ENCODE measurements at places on chromosomes 1 and 21.

GRCh38 chr1:212621949-212622305 lies 13.4 kb downstream of the ATF3 start:
- DNase-seq = no peak

DNA sequence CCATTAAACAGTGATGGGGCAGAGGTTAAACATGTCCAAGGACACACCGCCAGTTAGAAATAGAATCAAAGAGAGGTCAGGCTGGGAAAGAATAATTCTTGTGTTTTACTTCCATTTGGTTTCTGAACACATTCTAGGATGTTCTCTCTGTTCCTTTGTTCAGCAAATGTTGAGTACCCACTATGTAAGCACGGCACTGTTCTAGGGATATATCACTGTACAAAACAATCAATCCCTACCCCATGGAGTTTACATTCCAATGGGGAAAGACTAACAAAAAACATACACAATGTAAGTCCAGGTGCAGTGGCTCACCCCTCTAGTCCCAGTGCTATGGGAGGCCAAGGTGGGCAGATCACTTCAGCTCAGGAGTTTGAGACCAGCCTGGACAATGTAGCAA lies 6.2 kb downstream of the MYOCOS start:
- DNase-seq = no peak

DNA sequence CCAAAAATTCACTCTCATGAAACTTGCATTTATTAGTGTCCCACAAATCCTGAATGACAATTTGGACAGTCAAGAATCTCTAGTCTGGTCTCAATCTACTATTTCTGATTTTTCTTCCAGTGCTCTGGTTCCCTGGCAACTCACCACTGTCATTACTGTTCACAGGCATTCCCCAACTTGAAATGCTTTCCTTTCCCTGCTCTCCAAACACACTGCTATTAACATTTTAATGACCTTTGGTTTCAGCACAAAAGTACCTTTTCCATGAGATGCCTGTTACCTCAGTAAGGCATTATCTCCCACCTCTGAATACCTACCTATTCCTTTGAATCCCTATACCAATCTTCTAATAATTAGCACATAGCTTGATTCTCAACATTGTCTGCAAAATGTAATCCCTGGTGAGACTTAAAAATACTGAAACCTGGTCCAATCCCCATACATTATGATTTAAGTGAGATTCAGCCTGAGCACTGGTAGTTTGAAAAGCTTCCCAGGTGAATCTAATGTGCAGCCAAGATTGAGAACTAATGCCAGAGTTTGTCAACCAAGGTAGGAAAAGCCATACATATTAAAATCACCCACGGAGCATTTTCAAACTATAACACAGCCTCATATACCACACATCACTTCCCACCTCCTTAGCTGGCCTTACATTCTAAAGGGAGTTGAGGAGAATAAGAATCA lies 11.7 kb upstream of the ANGPTL3 start:
- no peak for DNase-seq

DNA sequence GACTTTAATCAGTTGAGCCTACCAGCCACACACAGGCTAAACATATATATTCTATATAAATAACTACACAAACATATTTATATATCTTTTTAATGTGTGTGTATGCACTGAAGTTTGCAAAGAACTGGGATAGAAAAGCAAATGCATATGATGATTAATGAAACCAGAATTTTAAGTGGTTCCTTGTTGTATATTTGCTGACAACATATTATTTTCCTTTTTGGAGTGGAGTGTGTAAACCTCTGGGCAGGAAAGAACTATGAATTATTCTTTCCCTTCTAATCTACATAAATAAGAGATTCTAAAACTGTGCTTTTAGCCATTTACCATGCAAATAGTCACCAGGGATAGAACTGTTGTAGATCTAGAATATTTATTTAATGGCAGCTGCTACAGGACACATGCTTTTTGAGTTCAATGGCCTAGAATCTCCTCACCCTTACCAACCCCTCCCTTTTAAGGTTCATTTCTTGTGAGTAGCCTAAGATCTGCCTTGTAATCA lies 187.6 kb downstream of the BACH1 start:
- no peak for DNase-seq

DNA sequence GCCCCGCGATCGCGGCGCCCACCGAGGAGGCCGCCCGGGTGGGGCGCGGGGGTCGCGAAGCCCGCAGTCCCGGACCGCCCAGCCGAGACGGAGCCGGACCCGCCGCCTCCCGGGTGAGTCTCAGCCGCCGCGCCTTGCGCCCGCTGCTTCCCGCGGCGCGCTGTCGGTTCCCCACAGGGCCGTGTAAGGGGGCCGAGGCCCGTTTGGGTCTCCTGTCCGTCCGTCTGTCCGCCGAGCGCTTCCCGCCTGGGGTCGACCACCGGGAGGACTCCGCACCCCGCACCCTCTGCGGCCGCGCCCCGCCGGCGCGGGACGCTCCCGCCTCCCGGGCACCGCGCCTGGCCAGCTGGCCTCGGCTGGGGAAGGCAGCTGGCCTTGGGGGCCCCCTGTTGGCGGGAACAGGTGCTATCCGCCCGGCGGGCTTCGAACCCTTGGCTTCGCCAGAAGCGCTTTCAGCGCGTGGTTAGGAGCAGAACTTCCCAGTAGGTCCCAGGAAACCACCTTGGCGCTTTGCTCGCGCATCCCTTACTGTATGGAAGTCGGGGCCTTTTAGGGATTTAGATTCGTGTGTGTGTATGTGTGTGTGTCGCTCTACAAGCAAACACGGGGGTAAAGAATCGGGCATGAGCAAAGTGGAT lies 414 bp downstream of the TMEM51 start:
- DNase-seq = no peak

- no peak for DNase-seq
Observed at GRCh38 chr21:35149698-35150097, 100.6 kb upstream of the RUNX1 start.

DNA sequence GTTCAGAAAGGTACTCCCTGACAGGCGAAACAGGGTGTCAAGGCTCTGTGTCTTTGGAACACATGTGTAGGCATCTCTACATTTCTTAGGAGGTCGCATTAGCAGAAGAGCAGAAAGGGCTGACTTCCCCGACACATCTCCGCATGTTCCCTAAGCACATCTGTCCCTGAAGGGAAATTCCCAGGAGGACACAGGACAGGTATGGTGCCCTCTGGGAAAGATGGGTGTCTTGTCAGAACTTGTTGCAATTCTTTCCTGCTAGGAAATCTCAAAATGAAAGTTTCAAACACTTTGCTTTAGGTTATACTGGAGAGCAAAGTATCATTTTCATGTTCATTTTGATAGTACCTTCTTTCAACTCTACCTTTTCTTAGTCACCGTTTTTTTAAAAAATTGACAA lies 2.0 kb downstream of the DSCAM start:
- DNase-seq = no peak

DNA sequence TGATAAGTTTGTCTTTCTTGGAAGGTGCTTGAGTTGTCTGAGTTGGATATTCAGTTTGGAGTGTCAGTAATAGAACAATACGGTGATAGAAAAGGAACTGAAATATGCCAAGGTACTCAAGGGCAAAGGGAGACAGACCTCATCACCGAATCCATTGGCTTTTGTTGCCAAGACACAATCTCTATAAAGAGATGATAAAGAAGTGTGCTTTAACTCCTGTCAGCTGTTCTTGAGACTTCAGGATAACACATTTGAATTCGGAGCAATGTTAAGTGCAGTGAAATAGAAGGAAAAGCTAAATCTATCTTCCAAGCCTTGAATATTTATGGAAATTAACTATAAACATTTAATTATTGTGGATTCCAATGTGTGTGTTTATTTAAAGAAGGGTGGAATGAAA lies 194.7 kb downstream of the DISC1 start:
- DNase-seq = no peak

DNA sequence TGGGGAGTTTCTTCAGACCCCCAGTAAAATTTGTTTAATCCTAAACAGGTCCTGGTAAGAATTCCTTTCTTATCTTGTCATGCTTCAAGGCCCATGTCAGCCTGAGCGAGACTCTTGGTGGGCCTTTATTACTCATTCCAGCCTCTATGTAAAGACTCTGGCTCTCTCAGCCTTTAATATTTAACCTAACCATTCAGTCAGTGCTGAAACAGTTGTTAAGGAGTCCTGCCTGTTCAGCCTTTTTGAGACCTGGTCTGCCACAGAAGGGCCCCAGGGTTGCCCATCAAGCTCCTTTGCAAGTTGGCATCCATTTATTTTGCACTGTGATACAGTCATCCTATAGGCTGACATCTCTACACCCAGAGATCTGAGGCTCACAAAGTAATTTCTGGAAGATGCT lies 107.7 kb upstream of the VANGL1 start:
- no peak for DNase-seq

- no peak for DNase-seq
Observed at GRCh38 chr1:226487921-226488320, 60.6 kb upstream of the STUM start.

GRCh38 chr1:210652329-210652954 lies 323.7 kb downstream of the HHAT start:
- DNase-seq = no peak

DNA sequence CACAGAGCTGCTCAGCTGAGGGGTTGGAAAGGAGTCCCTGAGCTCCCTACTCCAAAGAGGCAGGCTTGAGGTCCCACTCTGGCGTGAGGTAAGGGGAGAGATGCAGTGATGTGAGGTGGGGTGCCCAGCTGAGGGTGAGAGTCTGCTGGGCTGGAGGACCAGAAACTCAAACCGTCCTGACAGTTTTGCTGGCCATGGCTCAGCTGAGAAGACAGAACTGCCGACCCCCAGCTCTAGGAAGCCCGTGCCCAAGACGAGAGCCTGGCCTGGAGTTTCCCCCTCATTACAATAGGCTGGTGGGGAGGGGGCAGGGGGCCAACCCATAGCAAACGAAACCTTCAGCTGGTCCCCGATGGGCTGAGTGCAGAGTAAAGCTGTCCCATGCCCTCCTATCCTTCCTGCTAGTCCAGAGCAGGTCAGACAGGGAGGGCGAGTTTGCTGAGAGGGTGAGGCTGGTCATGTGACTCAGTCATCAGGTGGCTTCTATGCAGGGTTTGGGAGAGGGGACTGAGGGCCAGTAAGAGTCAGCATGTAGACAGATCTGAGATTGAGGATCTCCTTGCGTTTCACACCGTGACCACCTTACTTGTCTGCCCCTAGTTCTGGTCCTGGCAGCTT lies 129.3 kb downstream of the PRDM2 start:
- no peak for DNase-seq

GRCh38 chr21:36716836-36717235 lies 17.9 kb downstream of the SIM2 start:
- DNase-seq = no peak

GRCh38 chr21:43805275-43805800 lies 16.0 kb downstream of the RRP1 start:
- DNase-seq = no peak

GRCh38 chr1:70411360-70411844 lies 334 bp downstream of the CTH start:
- DNase-seq = no peak

GRCh38 chr1:233561708-233562426 lies 52.0 kb upstream of the KCNK1 start:
- DNase-seq = no peak

DNA sequence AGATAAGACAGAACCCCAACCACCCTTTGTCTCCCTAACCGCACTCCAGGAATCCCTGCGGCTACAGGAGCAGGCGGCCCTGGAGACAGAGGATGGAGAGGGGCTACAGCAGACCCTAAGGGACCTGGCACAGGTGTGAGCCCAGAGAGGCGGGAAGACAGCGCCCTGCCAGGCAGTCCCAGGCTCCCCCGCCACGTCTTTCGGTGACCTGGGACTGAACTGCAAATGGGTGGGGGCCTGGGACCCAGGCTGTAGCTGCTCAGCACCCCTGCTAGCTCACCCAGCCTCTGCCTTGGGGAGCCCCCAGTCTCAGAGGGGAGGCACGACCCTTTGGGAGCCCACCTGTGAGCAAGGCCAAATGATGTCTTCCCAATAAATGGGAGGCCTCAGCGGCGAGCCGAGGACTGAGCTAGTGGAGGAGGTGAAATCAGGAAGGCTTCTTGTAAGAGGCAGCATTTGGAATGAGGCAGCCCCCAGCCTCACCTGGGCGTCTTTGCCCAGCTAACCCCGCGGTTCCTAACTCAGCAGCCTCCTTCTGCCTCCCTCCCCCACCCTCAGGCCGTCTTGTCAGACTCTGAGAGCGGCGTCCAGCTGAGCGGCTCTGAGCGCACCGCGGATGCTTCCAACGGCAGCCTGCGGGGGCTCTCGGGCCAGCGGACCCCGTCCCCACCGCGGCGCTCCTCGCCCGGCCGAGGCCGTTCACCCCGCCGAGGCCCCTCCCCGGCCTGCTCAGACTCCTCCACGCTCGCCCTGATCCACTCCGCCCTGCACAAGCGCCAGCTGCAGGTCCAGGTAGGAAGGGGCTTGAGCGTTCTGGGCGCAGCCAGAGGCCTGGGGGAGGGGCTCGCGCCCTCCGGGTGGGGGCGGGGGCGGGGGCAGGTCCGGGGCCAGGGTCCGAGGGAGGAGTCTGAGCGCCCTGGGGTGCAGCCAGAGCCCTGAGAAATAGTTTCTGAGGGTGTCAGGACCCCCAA lies 16.9 kb downstream of the CROCC start:
- DNase-seq = no peak

- DNase-seq = peak; percentile 65
Observed at GRCh38 chr1:44036409-44037139, 5.3 kb upstream of the SLC6A9 start.

DNA sequence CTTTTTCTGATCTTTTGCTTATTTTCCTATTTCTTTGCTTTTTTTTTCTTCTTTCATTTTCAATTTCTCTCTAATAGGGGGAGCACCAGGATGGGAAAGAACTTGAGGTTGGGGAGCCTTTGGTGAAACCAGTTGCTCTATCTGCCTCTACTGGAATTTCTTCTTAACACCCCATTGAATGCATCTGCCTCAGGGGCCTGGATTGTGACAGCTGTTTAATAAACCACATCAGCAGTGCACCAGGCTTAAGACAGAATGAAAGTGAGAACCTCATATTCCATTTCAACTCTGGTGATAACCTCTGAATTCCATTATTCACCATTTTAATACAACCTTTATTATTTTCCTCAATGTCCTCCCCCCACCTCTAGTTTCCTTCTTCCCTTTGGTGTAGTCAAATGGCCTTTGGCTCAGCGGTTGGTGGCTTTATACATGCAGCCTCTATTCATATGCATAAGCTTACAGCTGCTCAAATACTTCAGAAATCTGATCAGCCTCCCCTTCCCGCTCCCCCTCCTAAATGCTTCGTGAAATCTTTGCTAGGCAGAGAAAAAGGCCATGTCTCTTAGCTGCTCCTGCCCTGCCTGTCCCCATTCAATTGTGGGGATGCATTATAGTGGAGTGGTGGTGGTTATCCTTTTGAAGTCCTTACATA lies 537.3 kb upstream of the PLXNA2 start:
- no peak for DNase-seq

DNA sequence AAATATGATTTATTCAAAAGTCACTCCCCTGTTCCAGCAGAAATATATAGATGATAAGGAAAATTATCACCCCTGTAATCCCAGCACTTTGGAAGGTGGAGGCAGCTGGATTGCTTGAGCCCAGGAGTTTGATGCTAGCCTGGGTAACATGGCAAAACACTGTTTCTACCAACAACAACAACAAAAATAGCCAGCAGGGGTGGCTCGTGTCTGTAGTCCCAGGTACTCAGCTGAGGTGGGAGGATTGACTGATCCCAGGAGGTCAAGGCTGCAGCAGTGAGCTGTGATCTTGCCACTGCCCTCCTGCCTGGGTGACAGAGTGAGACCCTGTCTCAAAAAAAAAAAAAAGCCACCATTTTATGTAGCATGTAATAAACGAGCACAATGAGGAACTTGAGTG lies 1546.5 kb downstream of the NCAM2 start:
- no peak for DNase-seq

All from activated CD4-positive, alpha-beta T cell treated with anti-CD3 and anti-CD28 coated beads, Interleukin-2, amount 50 U/mL, for 4 hours (primary cell).